ENCODE measurements at places on chromosomes 4 and X.

DNA sequence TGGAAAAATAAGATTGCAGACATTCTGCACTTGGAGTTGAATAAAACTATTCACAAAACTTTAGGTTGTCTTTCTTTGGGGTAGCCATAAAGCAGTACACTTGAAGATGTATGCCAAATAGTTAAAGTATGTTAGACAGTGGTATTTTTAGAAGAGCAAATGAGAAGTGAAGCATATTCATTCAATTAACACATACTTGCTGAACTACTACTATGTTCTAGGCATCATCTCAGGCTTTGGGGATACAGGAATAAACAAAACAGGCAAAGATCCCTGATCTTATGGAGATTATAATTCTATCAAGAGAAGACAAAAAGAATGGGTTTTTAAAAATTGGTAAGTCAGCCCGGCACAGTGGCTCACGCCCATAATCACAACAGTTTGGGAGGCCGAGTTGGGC, 29.0 kb downstream of the RBMX start:
- DNase-seq: no peak

DNA sequence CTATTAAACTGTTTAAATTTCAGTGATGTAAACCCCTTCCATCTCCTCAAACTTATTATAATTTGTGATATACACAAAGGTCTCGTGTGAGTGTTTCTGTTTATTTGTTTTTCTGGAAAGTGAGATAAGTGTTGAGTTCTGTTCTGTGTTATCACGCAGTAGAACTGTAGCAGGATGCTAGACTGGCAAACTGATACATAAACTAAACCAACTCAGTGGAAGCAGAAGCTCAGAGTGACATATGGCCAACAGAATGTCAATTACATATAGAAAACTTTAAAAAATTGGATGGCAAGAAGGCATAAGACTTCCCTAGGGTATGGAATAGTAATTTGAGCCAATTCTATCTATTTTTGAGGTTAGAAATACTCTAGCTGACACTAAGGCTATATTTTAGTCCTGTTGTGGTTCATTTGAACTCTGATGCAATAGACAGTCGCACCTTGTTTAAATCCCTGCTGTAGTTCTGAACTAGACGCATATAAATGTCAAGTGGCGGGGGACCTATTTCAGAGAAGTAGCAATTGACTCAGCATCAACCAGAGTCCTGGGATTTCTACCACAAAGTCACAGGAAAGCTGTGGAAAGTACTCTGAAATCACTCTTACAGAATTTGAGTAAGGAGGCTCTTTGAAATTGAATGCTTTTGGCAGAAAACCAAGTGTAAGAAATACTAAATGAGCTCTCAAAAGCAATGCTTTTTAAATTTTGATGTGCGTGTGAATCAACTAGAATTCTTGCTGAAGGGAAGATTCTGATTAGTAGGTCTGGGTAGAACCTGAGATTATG, 294.4 kb downstream of the INPP4B start:
- DNase-seq: no peak

- DNase-seq: no peak
Measured at GRCh38 chrX:13752646-13753045, 18.1 kb downstream of the OFD1 start.

DNA sequence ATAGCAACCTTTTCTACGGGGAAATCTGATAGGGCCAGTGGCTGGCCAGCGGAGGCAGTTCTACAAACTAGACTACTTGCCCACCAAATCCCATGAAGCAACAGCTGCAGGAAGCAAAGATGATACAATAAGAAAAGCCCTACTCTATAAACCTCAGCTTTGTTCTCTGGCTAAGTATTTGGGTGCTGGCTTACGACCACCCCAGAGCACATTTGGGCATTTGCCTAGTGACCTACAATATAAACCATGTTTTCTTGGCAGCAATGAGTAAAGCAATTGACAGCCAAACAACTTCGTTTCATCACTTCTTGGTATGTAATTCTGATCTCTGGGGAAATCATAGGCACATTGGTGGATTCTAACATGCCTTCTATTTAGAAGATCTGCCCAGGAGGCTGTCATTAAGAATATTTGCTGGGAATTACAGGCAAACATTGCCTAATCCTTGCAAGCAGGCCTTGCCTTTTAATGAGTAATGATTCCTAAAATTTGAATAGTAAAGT, 7.5 kb upstream of the LHFPL1 start:
- no peak for DNase-seq

DNA sequence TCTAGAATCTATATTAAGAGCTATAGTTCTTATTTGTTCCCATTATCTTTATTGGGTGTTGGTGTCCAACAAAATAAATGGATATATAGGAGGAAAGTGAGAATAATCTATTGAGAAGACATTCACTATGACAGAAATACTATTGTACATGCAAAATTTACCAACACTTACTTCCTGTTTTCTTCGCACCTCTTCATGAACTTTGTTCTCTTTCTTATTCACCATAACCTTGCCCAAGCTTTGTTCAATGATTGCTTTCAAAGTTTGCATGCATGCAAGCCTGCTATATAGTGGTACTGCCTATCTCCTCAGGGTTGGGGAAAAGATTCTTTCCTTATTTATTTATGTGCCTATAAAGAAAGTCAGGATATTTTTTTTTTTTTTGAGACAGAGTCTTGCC, 176.4 kb upstream of the JADE1 start:
- DNase-seq: no peak

DNA sequence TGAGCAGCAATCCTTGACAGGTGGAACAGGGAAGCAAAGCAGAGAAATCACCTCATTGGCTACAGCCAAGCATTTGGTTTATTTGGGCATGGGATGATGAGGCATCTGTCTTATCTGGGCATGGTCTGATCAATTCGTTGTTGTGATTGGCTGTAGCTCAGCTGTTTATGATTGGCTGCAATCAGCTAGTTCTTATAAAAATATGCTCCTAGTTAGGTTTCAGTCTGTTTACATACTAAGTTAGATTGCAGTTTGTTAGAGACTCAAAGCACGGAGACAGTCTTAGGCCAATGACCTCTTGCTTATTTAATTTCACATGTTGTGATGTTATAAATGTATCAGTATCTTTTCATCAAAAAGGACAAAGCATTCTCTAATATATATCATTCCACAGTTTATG, 312.0 kb downstream of the PDGFC start:
- no peak for DNase-seq

DNA sequence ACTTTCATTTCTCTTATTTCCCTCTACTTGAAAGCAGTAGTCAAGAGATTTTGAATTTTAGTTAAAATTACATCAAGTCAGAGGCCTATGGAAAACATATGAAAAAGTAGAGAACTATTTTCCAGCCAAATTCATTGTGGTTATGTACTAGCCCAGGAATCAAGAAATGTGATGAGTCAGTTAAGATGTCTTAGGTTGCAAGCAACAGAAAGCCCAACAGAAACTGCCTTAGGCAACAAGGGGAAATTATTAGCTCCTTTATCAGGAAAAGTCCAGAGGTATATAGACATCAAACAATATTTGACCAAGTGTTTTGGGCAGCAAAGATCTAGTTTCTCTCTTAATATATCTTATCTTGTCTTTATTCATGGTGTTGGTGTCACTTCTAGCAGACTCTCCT, 37.8 kb upstream of the FRMD7 start:
- DNase-seq: no peak

- no peak for DNase-seq
Measured at GRCh38 chrX:431056-431455, 44.3 kb upstream of the PPP2R3B start.

DNA sequence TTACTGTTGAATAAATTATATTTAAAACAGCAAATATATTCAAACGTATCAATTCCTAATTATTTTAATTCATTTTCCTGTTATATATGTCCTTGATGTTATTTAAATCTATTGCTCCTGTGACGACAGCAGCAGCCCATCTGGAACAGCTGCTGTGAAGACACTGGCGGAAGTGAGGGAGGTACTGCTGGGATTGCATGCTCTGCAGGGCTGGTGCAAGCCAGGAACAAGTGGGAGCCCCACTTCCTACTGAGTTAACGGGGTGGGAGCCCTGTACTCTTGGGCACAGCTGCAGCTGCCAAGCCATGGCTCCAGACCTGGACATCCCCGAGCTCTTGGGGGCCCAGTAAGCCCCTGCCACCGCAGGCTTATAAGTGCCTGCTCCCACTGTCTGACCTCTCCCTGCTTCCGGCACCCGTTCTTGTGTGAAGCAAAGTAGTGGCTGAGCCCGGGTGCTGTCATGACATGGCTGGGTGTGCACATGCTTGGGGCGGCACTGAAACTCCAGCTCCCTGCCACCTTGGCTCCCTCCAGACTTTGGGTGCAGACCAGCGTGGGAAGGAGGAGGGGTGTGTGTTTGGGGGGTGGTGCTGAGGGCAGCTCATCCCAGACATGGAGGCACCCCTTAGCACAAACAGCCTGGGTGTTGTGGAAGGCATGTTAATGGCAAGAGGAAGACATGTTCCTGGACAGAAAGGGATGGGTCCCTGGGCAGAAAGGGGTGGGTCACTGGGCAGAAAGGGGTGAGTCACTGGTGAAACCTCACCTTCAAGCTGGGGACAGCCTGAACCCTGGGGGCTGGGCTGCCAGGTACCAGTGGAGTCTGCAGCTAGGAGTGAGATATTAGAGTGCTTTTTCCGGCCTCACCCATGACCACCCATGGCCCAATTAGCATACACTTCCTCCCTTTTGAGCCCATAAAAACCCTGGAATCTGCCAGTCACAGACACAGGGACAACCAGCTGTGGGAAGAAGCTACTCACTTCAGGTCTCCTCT, 1981.3 kb upstream of the IGFBP7 start:
- no peak for DNase-seq

GRCh38 chr4:163271555-163272127, 60.8 kb downstream of the NPY1R start:
- no peak for DNase-seq
